GDM1 (cell line): ENCODE measurements at places on chromosomes 12 and 14.

DNA sequence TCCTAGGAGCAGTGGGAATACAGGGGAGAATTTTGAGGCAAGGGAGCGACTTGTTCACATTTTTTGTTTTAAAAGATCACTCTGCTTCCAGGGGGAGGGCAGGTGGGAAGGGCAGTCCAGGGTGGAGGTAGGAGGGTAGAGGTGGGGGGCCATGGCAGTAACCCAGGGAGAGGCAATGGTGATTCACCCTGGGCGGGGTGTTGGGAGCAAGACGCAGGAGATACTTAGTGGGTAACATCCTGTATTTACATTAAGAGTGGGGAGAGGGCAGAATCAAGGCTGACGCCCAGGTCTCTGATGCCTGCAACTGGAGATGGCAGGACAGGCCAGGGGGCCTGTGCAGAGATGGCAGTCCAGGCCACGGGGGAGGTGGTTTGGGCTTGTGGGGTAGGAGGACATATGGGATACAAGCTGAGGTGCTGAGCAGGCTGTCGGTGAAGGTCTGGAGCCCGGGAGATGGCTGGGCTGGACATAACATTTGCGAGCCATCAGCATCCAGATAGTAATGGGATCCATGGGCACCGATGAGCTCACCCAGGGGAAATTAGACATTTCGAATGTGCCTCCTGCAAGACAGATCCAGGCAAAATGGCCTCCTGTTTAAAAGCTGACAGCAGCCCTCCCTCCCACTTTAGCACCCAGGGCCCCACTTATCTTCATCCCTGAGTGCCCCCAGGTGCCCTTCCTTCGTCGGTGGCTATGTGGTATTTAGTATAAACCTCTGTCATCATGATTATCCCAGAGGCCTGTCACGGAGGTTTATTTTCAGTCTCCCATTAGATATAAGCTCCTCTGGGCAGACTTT is 9.3 kb downstream of the EML1 start:
- DNase-seq: no peak

GRCh38 chr12:12527820-12528296 is 34.8 kb downstream of the DUSP16 start:
- DNase-seq: no peak

- no peak for DNase-seq
Observed at GRCh38 chr12:51240971-51241370, 2.3 kb downstream of the DAZAP2 start.

DNA sequence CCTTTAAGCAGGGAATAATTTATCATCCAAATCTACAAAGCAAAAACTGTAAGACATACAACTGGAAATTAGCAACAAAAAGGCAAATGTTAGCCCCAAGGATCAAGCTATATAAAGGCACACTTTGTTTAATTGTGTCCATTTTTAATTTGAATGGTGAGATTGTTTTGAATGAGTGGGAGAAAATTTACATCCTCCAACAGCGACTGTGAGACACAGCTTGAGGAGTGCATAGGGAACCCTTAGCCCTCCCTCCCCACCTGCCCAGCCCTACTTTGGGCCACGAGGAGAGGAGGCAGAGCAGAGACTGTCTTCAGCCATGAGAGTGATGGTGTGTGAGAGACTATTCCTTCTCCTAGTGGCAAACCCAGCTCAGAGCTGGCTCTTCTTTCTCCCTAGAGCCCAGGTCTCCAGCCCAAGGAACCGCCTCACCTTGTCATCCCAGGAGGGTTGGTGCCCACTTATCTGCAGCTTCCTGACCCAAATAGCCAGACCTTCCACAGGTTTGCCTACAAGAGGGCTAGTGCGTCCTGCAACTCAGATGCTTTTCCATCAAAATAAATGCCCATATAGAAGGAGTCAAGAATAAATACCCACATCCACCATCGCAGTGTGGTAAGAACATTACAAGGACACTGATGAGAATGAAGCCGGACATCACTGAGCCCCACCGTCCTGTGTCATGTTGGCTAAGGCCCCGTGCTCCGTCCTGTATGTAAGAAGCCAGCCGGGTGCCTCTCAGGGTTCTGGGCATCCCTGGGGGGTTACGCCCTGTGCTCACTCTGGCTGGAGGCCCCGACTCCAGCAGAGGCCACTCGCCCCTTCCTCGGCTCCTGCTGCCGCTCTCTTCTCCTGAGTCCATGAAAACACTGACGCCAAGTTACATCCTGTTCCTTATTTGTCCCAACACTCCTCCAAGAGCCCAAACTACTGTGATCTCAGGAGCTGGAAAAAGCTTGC is 36.4 kb upstream of the C14orf180 start:
- DNase-seq: no peak

DNA sequence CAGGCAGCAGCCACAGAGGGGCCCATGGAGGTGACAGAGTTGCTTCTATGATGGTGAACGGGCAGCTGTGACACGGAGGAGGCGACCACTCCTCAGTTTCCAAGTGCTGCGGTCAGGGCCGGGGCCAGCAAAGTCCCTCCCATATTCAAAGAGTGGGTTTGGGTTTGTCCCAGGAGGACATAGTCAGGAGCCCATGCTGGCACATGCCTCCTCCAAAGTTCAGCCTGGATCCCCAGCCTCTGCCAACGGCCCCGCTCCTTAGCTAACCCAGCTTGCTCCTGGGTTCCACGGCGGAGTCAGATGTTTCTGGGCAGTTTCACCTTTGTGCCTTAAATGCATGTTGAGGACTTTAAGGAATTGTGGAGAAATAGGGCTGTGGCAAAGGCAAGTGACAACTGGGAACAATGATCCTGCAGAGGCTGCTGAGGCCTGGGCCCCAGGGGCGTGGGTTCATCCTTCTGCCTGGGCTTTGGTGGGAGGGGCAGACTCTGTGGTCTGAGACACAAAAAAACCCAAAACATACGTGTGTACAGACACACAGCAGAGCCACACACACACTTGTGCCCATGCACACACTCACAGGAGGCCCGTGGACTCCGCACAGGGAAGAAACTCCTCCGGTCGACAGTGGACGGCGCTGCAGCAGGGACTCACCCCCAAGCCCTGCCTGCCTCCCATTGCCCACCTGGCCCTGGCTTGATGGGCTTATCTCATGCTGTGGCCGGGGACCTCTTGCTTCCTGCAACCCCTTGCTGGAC is 399.4 kb downstream of the TMEM121 start:
- DNase-seq: no peak
